ENCODE measurements at places on chromosomes 7 and 10.

GRCh38 chr7:2009541-2010001 is 223.2 kb downstream of the MAD1L1 start:
- no peak for DNase-seq

- DNase-seq: no peak
Measured at GRCh38 chr7:99379043-99379577, 4.6 kb downstream of the ARPC1B start.

- DNase-seq: no peak
Measured at GRCh38 chr7:128687131-128687530, 15.0 kb downstream of the GARIN1A start.

GRCh38 chr10:29356931-29357330 is 68.1 kb downstream of the LYZL1 start:
- no peak for DNase-seq

DNA sequence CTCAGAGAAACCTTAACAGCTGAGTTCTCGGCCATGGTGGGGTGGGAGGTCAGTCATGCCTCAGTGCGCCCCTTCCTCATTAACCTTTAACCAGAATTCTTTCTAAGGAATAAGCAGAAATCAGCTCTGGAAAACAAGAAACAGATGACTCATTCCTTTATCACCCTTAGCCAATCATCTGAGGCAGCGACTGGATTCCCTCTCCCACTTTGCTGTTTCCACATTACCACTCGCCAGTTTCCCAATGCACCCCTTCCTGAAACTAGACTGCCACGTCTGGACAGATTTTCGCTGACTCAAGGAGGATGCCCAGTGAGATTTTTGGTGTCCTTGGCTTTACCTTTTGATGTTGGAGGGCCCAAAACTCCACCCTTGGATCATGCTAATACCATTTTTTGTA is 223.8 kb downstream of the PLXDC2 start:
- no peak for DNase-seq

- DNase-seq: no peak
Measured at GRCh38 chr7:16627236-16627635, 18.3 kb downstream of the ANKMY2 start.

DNA sequence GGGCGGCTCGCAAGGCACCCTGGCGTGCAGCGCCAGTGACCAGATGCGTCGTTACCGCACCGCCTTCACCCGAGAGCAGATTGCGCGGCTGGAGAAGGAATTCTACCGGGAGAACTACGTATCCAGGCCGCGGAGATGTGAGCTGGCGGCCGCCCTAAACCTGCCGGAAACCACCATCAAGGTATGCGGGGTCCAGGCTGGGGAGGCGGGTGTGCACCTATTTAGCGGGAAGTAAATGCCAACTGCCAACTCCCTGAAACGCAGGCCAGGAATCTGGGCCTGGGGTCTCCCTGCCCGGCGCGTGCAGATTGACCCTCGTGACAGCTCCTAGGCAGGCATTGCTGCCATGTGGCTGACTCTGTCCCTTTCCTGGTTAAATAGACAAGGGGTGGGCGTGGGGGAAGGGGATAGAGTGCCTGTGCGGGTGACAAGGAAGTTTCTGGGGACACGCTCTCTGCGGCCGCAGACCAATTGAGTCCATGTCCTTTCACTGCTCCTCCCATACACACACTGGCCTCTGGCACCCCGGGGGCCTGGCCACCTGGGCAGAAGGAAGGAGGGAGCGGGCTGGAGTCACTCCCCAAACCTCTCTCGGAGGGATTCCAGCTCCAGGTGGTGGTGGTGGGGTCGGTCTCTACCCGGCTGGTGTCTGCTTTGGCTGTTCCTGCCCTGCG is 2.7 kb downstream of the EVX1 start:
- no peak for DNase-seq

GRCh38 chr10:10829576-10829975 is 188.1 kb upstream of the CELF2 start:
- no peak for DNase-seq

DNA sequence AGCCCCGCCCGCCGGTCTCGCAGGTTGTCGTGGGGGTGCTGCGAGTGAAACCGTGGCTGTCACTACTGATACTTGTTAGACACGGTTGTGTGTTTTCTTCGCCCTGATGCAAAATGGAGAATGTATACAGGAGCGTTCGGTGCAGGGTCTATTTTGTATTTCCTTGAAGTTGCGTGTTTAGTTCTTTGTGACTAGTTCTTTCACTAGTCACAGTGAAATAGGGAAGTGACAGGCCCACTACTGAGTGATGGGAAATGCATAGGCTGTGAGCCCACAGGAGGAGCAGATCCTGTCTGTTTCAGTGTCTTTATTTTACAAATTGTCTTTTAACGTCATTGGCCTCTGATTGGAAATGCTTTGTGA is 675 bp downstream of the ABRAXAS2 start:
- no peak for DNase-seq

GRCh38 chr7:117470777-117471176 is 9.0 kb upstream of the CFTR start:
- DNase-seq: no peak

DNA sequence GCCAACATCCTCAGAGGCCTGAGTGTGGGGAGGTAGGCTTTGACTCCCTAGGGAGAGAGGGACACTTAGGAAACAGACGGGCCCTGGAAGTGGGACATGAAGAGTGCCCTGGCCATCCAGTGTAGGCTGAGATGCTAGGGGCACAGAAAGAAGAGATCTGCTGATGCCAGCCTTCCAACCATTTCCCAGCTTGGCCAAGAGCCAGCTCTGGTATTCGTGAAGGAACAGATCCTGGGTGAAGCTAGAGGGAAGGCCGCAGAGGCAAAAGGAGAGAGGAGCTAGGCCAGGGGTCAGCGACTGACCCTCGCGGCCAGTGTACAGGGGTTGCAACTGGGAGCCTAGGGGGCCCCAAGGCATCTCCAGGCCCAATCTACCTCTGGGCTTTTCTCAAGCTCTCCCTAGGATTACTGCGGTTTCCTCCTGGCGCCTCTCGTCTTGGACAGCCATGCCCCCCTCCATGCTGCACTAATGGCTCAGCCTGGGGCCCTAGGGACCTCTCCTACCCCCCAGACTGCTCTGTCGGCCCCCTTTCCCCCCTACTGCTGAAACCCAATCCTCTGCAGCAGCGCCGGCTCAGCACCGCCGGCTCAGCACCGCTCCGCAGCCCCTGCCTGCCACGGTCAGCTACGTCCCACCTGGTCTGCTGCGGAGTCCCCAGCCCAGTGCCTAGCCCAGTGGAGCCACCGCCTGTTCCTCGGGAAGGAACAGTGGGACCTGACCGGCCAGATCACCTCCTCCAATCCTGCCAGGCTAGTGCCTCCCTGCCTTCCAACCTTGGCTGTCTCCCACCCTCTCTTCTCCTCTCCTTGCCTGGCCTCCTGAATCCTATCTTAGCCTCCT is at the start of gene ASIC3:
TSS of gene ASIC3 (plus strand) at position 556 of the 840 bp plus-strand sequence. CDS start 355 bp downstream, outside the sequence.
- DNase-seq: no peak

DNA sequence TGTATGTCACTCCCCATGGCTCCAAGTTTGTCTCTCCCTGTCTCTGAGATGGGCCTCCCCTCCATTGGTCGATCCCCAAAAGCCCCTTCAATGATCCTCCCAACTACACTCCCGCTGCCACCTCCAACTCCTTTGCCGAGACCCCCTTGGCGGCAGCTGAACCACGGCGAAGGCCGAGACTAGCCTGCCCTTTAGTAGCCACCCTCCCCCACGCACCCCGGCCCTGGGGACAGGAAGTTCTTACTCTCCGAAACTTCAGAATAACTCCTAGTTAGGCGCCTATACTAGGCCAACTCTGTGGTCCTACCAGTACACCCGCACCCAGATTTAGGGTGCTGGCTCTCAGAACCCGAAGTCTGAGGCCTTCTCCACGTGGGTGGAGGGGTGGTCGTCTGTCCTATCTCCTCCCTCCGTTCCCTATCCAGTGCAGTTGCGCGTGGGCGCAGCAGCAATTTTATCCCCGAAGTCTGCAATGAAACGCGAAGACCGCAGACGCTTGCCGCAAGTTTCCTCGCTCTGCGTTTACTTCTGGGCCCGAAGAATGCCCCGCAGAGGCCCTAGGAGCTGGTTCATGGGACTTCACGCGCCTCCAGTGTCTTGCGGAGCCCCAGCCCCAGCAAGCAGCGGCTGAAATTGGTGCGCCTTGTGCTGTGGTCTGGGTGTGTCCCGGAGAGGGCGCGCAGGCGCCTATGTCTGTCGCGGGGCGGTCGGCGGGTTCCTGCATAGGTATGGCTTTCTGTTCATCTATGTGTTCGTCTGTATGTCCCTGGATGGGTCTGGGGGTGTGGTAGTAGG is 82.6 kb upstream of the SLF2 start:
- no peak for DNase-seq

DNA sequence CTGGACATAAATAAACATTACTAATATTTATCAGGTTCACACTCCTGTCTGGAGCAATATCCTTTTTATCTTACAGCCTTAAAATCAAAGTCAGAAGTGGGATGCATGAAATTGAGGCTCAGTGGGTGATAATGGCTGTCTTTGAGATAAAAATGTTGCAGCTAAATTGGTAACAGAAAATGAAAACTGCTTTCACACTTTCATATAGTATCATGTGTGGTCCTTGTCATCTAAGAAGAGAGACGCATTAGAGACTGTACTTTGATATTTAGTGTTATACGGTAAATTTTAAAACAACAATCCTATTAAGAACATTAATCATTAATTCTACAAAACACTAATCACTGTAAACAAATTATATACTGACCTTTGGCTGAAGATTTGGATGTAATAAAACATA is 235.2 kb upstream of the HGF start:
- DNase-seq: no peak

- no peak for DNase-seq
Measured at GRCh38 chr7:81268551-81268950, 349.7 kb upstream of the SEMA3C start.

- DNase-seq: no peak
Measured at GRCh38 chr10:8721650-8722049, 667.2 kb downstream of the GATA3 start.

DNA sequence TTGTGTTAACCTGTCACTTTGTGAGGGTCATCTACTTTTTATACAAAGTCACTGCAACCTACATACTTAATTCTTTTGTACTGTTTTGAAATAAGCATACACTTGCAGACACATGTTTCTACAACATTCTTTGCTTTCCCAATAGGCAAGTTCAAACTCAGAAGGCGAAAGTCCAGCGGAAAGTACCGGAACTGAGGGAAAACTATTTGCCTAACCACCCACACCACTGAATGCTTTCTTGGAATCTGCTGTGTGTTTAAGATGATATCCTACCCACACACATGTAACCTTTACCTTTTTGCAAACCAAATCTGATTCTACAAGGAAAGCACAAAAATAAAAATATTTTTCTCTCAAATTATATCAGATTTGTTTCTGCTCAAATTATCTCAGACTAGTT is 139.4 kb upstream of the AGR3 start:
- no peak for DNase-seq

GRCh38 chr7:1691096-1691495 is 21.0 kb downstream of the ELFN1 start:
- no peak for DNase-seq

GRCh38 chr10:70167246-70167645 is 3.1 kb downstream of the SAR1A start:
- DNase-seq: no peak

DNA sequence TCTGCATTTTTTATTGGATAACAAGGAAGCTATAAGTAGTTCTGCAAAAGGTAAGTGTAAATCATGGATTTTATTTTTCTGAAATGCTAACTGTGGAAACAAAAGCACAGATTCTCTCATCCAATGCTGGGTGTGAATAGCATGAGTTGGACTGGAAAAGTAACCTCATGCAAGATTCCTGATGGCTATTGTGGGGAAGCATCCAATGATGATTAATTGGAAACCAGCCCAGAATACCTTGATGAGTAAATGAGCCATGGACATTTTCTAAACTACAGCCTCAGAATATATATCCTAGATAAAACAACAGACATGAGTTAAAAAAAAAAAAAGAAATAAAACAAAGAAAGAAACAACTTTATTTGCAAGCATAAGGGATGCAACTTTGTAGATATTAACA is 934.6 kb downstream of the CCSER2 start:
- no peak for DNase-seq

DNA sequence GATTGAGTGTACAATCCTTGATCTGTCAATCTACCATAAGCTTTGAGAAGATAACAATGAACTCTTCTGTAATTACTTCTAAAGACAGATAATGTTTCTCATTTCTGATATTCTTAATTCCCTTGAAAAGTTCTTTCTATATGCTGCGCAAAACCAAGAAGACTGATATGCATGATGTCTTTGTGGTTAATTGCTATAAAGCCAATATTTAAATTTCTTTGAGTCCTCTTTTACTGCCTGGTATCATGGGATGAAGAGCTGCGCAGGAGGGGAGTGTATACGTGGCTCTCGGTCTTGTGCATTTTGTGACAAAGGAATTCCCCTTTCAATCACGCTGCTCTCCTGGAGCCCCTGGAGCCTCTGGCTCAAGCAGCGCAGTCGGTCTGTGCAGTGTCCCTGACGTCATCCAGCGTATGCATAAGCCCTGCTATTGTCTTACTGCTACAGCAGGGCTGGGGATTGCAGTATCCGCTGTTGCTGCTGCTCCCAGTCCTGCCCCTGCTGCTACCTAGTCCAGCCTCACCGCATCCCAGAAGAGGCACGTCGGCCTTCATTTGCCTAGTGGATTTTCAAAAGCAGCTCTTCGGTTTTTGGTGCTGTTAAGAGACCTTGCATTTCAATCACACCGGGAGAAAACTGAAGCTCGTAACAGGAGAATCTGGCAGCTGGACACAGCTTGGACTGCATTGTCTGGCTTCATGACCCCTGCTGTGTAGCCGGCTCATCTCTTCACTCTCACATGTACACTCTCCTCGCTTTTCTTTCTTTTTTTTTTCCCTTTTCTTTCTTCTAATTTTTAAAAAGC is 66.7 kb downstream of the ST7 start:
- DNase-seq: no peak

DNA sequence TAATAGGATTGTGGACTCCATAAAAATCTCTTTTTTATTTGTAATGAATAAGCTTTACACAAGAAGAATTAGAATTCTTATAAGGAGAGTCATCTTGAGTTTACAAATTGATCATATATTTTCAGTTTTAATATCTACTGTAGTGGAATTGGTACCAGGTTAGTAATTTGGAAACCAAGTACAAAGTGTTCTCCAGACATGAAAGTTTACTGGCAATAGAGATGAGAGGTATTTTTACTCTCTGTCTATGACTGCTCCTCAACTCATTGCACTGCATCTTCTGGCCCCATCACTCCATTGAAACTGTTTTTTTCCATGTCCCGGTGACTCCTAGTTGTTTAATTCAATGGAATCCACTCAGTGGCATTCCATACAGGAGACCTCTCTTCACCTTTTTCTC is 164.5 kb upstream of the SMIM30 start:
- no peak for DNase-seq

GRCh38 chr7:89695241-89695640 is 459.0 kb upstream of the STEAP1 start:
- DNase-seq: no peak

DNA sequence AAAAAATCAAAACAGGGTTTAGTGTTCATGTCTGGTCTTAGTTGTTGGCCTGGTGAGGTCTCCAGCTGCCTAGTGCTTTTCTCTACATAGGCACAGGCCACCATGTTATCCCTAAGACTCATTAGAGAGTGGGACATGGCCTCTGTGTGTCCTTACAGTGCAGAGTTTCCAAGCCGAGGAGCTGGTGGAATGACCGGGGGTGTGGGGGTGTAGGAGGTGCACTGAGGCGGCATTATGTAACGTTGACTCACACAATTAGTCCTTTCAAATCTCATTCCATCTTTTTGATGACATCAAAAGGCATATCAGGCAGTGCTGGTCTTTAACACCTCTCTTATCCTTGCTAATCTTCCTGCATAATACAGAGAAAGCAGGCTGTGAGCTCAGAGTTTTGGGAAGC is 71.3 kb downstream of the MTPN start:
- no peak for DNase-seq

- DNase-seq: no peak
Measured at GRCh38 chr7:22121702-22122474, 176.2 kb upstream of the CDCA7L start.

- no peak for DNase-seq
Measured at GRCh38 chr7:44318332-44318731, 7.1 kb downstream of the CAMK2B start.
